ENCODE measurements at places on chromosomes 4 and X. TPM values are rescaled to one million over a fixed set of nuclear protein-coding genes. Genes with fewer than 3 reads are reported as not detected.

FGFR3 gene
- polyA plus RNA-seq = not detected

TMSB15C gene
- 0.68 TPM for polyA plus RNA-seq

USP17L29 gene
- polyA plus RNA-seq = not detected

FAM53A gene
- polyA plus RNA-seq = 0.83 TPM

RASL11B gene
- polyA plus RNA-seq = 0.37 TPM

NUDT6 gene
- polyA plus RNA-seq = 3.4 TPM

ITGB1BP2 gene
- polyA plus RNA-seq = not detected

All from immature natural killer cell (primary cell).